Motor neuron (in vitro differentiated cells): ENCODE measurements at places on chromosomes 6 and 20.

DNA sequence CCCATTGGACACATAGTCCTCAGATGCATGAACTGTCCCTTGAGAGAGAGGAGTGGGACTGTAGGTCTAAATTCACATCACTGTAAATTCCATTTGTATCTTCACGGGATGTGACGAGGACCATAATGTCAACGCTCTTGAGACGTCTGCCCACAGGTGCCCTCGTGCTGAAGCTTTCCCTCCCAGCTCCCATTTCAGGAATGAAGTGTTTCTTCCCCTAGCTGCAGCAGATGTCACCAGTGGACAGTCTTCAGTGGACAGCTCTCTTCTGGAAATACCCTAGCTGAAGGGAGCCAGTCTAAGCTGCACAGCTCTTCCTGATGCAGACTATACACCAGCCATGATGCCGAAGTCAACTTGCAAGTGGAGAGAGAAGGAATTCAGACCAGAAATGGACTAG lies 217.4 kb upstream of the ECI2 start:
- no peak for ATAC-seq

- ATAC-seq: no peak
These were observed 10.5 kb upstream of the ZNF343 start for GRCh38 chr20:2519115-2519809.

DNA sequence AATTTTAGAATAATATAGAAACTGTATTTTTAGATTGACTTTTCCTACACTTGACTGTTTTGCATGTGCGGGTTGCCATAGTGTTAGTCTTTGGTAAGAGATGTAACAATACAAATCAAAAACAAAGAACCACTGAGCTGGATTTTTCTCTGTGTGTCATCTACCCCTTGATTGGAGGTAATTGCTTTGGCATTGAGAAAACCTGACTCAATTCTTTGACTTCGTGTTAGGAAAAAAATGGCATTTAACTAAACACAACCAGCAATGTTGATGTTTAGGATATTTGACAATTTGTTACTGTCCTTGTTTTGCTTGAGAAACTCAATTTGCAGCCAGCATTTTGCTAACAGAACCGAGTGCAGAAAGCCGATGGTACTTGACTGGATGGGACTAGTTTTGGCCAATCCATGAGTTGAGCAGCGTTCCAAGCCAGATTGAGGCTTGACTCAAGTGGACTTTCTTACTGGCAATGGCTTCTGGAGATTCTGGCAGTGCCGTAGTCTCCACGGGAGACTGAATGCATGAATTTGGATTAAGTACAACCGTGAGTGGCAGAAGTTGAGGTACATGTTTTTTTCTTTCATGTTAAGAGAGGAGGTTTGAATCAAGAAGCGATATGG lies 17.1 kb downstream of the TPBG start:
- no peak for ATAC-seq

DNA sequence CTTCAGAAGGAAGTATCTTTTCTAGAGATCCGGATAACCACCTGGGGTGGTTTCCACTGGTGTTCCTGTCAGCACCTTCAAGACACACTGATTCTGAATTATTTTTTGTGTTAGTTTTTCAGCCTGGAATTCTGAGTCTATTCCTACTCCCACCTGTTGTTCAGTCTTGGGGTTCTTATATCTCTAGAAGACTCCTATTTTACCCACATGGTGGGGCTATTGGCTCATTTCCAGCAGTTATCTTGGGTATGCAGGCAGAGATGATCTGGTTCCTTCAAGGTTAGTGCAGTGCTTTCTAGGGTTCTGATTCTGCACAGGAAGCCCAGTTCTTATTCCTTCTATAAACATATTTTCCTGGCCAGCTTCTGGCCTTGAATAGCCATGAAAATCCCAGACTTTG lies 175.6 kb upstream of the PDE7B start:
- ATAC-seq: peak; percentile 45

GRCh38 chr6:11217360-11218101 lies 14.9 kb downstream of the NEDD9 start:
- no peak for ATAC-seq

- no peak for ATAC-seq
These were observed 77.9 kb downstream of the FKBP5 start for GRCh38 chr6:35610830-35611229.

DNA sequence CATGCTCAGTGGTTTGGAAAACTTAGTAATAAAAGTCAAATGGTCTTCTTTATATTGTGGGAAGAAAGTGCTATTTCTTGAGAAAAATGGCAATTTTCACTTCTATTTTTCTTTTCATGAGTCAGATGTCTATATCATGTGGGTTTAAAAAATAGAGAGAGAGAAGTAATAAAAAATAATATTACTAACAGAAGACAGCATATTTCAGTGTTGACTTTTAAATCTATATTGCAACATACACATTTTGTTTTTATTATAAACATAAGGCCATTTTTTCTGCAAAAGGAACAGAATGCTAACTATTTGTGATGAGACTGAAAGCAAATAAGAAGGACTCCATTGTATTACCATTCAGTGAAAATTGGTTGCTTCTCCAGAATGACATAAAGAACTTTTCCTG lies 135.1 kb upstream of the CNR1 start:
- ATAC-seq: no peak

- ATAC-seq: no peak
These were observed 12.8 kb downstream of the RBCK1 start for GRCh38 chr20:420721-421574.

- ATAC-seq: peak; percentile 35
These were observed 982 bp downstream of the HECA start for GRCh38 chr6:139135578-139136545.

GRCh38 chr6:94894300-94894699 lies 683.0 kb upstream of the MANEA start:
- no peak for ATAC-seq

DNA sequence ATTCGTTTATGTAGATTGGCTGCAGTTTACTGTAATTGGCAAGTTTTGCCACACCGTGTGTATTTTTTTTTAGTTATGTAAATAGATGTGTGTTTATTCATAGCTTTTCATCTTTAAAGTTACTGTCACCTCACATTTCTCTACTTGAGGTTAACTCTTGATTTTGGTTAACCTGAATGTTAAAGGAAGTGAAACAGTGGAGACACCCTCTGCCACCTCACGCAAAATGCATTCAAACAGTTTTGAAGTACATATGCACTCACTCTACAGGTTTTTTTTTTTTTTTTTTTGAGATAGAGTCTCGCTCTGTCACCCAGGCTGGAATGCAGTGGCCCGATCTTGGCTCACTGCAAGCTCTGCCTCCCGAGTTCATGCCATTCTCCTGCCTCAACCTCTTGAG lies 17.7 kb downstream of the OR2A4 start:
- ATAC-seq: no peak

- no peak for ATAC-seq
These were observed 45.9 kb upstream of the CENPW start for GRCh38 chr6:126293891-126294524.

DNA sequence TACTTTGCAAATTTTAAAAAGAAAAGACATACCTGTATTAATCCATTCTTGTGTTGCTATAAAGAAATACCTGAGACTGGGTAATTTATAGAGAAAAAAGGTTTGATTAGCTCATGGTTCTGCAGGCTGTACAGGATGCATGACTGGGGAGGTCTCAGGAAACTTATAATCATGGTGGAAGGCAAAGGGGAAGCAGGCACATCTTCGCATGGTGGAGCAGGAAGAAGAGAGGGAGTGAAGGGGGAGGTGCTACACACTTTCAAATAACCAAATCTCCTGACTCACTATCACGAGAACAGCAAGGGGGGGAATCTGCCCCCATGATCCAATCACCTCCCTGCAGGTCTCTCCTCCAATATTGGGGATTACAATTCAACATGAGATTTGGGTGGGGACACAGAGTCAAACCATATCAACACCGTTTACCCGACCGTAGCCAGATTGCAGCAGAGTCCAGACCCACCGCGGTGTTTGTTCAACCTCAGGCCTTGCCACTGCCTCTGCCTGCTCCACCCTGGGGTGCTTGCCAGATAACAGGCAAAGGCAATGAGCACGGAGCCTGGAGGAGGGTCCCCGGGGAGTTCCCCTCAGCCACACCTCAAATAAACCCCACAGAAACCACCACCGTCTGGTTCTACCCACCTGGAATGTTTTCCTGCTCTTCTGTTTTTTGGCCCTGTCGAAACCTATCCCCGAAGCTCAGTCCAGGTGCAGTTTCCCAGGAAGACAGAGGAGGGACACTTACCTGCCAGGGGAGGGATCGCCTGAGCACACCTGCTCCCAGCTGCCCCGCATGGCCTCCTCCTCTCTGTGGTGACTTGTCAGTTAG lies 142.2 kb upstream of the AFDN start:
- no peak for ATAC-seq

DNA sequence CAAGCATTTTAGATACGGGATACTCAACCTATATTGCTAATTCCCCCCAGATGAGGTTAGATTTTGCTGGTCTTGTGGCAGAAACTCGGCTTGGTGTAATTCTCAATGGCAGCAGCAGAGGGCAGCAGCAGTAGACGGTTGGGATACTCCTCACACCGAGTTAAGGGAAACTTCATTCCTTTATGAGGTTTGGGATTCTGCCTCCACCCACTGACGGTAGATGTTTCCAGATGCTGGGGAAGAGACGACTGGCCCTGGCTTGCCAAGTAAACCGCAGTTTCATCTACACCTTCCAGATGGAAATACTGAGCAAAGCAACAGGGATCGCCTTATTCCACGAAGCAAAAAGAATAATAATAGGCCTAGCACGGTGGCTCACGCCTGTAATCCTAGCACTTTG lies 8.2 kb upstream of the TBC1D7 start:
- ATAC-seq: peak; percentile 76

- no peak for ATAC-seq
These were observed 633.4 kb upstream of the SYNCRIP start for GRCh38 chr6:86276056-86276455.
